C1 segment of cervical spinal cord (tissue), 14 donors: ENCODE measurements at places on chromosomes 13 and 19.

DNA sequence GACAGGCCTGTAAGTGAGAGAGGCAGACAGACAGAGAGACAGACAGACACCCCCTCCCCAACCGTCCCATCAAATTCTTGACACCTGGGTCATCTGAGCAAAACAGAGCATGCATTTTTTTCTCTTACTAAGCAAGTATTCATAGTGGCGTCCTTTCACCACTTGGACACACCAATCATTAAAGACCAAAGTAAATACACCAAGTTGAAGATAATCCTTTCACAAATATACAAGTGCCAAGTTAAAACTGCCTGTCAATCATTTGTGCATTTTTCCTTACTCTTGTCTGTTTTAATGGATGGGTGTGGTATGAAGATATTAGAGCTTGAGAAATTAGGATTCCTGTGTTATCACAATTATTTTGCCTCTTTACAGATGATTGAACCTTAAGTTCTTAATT, 337.3 kb downstream of the ATP8A2 start:
- no peak for DNase-seq

GRCh38 chr19:11290256-11290655, 5.7 kb upstream of the TSPAN16 start:
- no peak for DNase-seq

- DNase-seq = no peak
Measured at GRCh38 chr13:23289917-23290357, 109.2 kb downstream of the SGCG start.

- no peak for DNase-seq
Measured at GRCh38 chr13:73210218-73210883, 151.5 kb downstream of the KLF5 start.

DNA sequence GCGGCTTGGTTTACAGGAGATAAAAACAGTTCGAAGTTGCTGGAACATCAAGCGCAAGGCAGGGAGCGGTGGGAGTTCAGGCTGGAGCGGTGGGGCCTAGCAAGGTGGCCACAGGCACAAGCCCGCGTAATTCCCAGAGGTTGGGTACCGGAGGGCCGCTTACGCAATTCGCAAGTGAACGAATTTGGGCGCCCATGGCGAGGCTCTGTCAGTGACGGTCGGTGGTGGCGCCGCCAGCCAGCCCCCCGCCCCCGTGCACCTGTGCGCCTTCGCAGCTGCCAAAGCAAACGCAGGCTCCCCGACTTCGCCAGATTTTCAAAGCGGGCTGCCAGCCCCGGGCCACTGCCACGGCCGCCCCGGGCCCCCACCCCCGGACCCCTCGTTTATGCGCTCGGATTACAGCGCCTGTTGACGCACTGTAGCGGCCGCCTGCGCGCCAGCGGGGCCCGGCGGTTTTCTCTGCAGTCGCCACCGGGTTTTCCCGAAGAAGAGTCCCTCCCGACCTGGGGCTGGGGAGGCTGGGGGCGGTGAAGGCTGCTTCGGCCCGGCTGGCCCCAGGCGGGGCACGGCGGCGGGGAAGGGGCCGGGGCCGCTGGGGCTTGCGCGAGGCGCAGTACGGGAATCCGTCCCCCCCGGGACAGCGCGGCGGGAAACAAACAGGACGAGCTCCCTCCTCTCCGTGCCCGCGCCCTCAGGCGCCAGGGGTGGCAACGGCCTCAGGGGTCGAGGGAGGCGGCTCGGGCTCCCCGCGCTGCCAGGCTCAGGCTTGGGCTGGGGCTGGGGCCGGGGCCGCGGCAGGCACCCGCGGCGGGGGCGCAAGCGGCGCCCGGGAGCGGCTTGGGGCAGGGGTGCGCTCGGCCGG, 709 bp downstream of the N4BP2L1 start:
- no peak for DNase-seq

DNA sequence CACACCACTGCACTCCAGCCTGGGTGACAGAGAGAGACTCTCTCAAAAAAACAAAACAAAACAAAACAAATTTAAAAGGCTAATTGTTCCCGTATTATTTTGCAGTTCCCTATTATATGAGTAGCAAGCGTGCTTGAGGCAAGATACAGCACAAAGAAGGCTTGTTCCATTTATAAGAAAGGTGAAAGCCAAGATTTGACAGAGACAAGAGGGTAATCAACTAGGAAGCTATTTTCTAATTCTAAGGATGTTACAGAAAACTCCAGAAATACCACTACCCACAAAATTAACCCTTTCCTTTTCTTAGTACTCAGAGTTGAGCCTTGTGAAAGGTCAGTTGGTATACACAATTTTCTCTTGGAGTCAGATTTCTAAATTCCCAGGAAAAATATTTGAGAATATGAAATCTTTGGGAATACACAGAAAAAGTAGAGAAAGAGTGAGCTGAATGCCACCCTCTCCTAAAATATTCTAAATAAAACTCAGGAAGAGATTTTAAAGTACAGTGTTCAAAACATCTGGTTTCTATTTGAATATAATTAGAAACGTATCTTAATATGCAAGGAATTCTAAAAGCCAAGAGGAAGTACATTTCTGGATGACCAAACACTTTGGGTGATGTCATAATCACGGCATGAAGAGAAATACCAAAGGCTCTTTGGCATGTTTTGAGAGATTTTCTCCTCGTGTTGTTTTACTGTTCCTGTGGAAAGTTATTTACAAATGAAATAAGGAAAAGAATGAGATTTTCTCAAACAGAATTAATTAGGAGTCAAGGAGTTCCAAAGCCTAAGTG, 63.0 kb upstream of the FLT1 start:
- DNase-seq = no peak

DNA sequence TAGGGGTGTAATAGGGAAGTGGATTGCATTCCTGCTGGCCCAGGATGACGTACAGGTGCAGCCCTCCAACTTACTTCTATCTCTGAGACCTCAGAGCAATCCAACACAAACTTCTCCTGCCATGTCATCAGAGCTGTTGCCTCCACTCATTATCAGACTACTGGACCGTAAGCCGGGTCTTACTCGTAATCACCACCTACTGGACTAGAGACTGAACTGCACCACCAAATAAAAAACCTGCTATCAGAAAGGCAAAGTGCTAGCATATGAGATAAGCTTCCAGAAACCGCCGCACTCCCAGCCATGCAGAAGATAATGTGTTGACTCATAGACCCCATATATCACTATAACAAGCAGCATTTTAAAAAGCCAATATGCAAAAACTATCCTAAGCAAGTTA, 102.0 kb downstream of the SLITRK1 start:
- no peak for DNase-seq

DNA sequence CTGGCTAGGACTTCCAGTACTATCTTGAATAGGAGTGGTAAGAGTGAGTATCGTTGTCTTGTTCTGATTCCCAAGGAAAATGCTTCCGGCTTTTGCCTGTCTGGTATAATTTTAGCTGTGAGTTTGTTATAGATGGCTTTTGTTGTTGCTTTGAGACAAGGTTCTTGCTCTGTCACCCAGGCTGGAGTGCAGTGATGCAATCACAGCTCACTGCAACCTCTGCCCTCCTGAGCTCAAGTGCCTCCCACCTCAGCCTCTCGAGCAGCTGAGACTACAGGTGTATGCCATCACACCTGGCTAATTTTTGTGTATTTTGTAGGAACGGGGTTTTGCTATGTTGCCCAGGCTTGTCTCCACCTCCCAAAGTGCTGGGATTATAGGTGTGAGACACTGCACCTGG, 6.1 kb upstream of the ZNF543 start:
- no peak for DNase-seq

DNA sequence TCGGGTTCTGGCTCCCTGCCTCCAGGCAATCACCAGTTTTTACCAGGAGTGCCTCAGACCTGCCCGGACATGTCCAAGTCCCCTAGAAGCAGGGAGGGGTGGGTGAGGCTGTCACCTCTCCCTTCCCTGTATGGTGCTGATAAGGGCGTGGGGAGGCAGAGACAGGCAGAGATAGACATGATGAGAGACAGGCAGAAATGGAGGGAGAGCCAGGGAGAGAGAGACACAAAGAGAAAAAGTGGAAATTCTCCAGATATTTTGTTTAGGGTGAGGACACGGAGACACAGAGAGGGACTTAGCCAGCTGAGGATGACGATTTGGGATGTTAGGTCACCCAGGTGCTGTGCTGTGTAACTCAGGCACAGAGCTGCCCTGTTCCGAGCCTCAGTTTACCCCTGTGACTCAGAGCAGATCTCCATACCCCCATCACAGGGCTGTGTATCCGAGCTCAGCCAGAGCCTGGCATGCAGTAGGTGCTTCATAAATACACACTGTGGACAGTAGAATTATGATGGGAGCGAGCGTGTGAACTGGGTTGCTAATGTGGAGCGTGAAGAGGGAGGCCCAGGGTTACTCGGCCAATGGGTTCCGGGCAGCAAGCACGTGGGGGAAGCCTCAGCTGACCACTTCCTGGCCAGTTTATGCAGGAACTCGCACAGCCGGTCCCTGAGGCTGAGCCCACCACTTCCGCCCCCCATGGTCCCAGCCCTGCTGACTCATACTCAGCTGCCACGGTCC, 11.9 kb upstream of the GDF15 start:
- peak; percentile 52 for DNase-seq

DNA sequence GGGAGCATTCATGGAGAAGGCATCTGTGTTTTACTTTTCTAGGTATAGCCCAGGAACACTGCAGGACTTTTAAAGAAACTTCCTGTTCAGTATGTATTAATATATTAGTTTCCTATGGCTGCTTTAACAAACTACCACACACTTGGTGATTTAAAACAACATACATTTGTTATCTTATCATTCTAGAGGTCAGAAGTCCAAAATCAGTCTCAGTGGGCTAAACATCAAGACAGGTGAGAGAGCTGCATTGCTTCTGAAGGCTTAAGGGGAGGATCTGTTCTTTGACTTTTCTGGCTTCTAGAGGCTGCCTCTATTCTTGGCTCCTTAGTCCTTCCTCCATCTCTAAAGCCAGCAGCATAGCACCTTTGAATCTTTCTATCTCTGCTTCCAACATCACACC, 37.6 kb upstream of the DIAPH3 start:
- no peak for DNase-seq

DNA sequence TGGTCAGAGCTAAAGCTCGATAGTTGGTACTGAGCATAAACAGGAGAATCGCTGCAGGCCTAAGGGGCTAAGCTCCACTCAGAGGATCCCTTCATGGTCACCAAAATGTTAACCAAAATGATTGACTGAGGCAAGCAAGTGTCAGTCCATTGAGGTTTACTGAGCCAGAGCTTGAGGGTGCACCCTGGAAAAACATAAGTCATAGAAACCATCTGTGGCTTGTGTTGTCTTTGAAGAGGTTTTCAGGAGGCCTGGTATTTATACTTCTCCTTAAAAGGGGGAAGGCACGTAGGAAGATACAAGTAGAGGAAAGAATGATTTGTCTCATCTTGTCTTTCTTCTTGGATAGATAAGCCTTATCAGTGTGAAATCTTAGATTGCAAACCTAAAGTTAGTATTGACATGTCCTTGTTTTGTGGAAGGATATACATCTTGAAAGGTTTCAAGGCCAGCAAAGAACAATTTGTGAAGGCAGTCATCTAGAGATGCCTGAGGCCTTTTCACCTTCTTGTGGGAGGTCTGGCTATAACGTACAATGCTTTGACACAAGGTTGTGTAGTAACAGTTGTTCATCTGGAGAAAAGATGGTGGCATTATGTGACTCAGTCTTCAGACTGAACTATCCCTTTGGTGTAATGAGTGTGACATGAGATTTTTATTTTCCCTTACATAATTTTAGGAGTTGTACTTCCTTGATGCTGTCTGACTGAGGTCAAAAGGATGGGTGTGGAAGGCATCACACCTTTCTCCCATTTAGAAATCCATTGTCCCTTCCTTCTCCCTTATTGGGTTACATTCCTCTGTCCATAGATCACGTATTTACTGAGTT, 14.7 kb upstream of the CEACAM6 start:
- no peak for DNase-seq

- no peak for DNase-seq
Measured at GRCh38 chr13:100356426-100356825, 232.2 kb downstream of the GGACT start.

DNA sequence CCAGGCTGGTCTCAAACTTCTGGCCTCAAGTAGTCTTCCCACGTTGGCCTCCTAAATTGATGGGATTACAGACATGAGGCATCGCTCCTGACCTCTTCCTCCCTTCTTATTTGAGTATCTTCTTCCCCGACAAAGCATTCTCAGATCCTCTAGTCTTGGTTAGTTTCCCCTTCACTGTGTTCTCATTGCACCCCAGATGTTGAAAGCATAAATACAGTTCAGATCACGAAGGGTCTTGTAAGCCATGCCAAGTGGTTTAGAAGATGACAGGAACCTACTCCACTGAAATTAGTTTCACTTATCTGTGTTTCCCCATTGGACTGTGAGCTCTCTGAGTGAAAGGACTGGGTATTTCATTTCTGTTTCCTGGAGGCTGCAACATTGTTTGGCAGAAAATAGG, 100.7 kb downstream of the DGKH start:
- DNase-seq = no peak

DNA sequence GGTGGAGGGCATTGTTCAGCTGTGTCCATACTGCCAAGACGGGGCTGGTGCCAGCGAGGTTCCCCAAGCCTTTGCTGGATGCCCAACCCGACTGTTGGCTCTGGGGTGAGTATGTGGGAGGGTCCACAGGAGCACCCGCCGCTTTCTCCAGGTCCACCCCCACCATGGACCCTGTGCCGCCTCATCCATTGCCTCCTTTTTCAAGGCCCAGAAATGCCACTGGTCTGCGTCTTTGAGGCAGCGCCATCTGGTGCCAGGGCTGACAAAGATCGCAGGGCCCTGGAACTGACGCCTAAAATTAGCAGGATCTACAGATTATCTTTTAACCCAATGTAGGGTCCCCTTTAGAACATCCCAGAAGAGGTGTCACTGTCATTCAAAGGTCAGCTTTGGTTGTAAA, 34.6 kb downstream of the NFIX start:
- peak; percentile 74 for DNase-seq

DNA sequence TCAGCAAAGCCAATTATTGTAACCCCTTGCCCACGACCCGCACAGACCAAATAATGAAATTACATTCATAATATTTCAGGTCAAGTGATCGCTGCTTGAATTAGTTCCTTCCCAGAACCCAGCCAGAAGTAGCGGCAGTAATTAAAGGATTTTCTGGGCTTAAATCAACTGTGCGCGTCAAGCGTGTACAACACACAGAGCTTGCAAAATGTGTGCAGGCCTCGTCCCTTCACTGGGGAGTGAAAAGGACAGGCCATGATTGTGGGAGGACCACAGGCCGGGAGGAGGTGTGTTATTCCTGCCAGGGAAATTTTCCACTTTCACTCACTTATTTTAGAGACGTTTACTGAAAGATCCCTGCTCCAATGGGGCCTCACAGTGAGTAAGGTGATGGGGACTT, 84.9 kb downstream of the CHST8 start:
- no peak for DNase-seq
